ENCODE measurements at places on chromosomes 2 and 18. TPM values are rescaled to one million over a fixed set of nuclear protein-coding genes. Genes with fewer than 3 reads are reported as not detected.
A peak's percentile ranks its signal among the peaks of the same experiment; 100 is the strongest.

DNA sequence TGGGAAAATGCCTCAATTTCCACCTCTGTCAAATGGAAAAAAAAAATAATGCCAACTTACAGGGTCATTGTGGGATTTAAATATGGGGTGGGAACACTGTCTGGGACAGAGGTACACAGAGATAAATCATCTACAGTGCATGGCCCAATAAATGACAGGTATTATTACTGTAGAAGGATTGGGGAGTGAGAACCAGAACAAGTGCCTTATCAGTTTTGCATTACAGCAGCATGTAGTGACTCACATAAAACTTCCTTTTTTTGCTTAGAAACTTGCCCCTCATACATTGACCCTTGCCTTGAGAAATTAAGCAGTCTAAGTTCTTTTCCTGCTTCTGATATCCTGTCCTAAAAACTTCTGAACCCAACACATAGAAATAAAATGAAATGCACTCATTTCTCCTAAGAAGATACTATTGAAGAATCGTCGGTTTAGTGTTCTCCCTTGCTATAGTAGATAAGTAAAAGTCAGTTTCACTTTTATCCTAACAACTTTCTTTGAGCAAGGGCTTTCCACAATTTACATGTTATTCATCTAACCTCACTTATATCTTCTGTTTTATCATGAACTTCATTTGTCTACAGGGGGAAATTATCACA, 121.0 kb upstream of the HAAO start:
- no peak for DNase-seq

DNA sequence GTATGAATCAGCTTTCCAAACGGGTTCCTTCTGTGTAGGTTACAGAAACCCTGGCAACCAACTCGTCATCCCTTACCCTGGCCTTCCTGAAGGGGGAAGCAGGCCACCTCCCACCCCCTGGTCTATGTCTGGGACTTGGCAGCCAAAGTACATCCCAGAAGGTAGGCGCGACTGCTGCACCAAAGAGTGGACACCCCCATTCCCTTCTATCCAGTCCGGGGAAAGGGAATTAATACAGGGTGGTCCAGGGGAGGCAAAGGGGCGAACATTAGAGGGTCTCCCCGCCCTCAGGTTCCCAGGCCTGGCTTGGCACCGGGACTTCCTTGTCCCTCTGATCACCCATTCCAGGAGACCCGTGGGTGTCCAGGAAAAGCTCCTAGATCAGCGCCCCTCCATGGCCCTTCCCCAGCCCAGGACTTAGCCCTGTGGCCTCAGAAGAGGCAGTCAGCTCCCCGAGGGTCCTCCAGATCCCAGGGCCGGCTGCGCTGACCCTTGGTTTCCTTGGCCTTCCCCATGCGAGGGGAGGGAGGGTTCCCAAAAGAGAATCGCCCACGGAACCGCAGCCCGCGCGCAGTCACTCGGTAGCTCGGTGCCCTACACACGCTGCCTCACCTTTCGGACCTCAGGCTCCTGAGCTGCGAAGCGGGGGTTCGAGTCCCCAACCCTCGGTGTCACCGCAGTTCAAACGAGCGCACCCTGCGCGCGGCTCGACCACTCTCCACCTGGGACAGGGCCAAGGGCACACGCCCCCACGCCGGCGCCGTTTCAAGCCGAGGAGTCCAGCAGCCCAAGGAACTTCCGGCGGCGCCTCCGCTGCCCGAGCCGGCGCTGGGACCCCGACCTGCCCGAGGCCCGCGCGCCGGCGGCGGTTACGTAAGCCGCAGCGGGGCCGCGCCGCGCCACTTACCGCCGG, at the start of gene PER2:
TSS of gene PER2 (minus strand) at position 874 of the 913 bp plus-strand sequence. CDS start 10,674 bp downstream, outside the sequence.
- no peak for DNase-seq

GRCh38 chr2:69992310-69993047, 31.0 kb upstream of the ASPRV1 start:
- no peak for DNase-seq

DNA sequence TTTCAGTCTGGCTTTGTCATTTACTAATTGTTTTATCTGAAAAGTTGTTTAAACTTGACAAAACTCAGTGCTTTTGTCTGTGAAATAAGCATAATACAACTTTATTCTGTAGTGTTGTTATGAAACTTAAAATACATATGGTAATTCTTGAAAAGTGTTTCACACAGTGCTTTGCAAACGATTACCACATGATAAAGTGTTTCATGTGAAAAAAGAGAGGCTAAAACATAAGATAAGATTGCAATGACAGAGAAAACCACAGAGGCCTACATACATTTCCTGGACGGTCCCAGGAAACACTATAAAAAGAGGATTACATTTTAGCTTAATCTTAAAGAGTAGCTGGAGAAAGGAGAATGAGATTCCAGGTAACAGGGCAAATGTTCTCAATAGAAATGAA, 1934.6 kb upstream of the LRRTM1 start:
- DNase-seq, result no peak

DNA sequence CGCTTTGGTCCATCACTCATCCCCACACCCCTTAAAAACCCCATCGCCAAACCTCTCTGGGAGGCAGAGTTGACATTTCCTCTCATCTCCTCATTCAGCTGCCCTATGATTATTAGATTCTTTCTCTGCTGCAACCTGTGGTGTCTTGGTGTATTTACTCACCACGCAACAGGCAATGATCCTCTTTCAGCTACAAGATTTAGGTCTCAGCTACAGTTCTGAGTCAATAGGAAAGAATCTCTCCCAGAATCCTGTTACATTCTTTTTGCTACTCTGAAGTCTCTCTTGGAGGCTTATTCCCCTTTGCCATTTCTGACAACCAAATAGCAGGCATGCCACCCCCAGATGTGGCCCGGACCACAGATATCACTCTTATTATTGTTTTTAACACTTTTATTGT, 468.3 kb upstream of the GYPC start:
- DNase-seq, result no peak

DNA sequence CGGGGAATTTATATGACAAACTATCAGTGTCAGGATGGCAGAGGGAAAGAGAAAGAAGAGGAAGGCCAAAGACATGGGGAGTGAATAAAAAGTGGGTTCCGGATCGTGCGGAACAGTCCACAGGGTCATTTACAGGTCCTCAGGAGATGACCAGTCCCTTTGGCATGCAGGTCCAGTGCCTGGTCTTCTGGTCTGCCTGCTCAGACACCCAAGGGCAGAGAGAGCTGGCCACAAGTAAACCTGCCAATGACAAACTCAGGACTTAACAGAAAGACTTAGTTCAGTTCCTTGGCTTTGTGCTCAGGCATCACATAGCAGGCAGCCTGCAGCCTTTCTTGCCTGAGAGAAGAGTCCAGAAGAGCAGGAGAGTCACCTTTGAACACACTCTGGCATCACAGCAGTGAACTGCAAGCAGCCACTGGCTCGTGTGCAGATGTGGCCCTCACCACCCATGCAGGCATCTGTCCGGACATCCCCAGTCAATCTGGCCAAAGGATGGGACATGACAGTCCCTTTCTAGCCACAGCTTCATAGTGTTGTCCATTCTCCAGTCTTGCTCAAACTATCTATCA, 14.0 kb downstream of the TMEM127 start:
- DNase-seq, result no peak

- DNase-seq, result no peak
Measured at GRCh38 chr2:62287282-62287681, 91.4 kb downstream of the B3GNT2 start.

- no peak for DNase-seq
Measured at GRCh38 chr2:156600196-156600595, 164.0 kb downstream of the GPD2 start.

GRCh38 chr18:47317824-47318508, 66.5 kb upstream of the SKOR2 start:
- no peak for DNase-seq

DNA sequence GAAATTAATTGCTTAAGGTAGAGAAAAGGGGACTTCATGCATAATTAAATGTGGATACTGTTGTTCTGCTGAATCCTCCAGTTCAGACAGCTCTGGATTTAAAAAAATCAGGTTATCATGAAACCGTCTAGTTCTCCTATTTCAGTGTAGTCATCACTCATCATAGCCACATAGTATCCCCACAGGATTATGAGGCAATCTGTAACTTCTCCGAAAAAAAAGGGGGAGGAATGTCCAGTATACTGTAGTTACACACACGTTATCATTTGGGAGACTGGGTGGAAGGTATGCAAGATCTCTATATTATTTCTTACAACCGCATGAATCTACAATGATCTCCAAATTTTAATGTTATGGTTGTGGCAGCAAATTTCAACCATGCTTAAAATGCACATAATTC, 114.0 kb downstream of the HIBCH start:
- DNase-seq, result no peak

- DNase-seq, result no peak
Measured at GRCh38 chr2:138979131-138979785, 199.1 kb upstream of the NXPH2 start.

GRCh38 chr2:186544255-186544675, 45.6 kb upstream of the ITGAV start:
- DNase-seq, result peak; percentile 27

The LRRFIP1 gene
- 31.0 TPM for total RNA-seq

The POMC gene
- total RNA-seq, result 11.7 TPM

The MC2R gene
- total RNA-seq, result 0.05 TPM

The APOB gene
- total RNA-seq, result 0.09 TPM

The HOXD12 gene
- total RNA-seq, result not detected

The EPB41L3 gene
- total RNA-seq, result 17.8 TPM

All from thymus (tissue), 14 donors.